ENCODE measurements at places on chromosomes 7 and 10.

DNA sequence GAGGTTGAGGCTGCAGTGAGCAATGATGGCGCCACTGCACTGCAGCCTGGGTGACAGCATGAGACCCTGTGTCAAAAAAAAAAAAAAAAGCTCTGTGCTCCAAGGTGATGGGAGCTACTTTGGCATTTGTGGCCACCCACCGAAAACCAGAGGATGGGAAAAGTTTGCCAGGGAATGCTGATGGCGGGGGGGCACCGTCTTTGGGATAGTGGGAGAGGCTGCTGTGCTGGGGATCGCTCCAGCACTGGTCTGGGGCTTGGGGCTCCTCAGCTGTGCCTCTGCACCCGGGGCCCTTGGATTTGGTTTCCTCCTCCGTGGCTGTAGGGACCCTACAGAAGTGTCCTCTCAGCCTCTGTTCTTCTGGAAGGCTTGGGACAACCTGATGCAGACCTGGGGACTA lies 11.7 kb upstream of the RAMP3 start:
- DNase-seq: no peak

GRCh38 chr7:44222776-44223261 lies 22.0 kb downstream of the YKT6 start:
- no peak for DNase-seq

DNA sequence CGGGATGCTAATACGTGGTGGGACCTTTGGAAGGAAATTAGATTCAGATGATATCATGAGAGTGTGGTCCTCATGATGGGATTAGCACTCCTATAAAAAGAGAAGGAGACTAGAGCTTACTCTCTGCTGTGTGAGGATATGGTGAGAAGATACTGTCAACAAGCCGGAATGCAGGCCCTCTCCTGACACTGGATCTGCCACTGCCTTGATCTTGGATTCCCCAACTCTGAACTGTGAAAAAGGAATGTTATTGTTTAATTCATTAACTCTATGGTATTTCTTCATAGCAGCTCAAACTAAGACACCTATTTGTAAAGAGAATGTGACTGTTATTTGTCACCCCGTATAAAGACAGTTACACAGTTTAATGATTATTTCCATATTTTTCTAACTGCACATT lies 1227.5 kb upstream of the C7orf33 start:
- DNase-seq: no peak

GRCh38 chr10:4338768-4339167 lies 487.2 kb upstream of the AKR1E2 start:
- no peak for DNase-seq

- no peak for DNase-seq
These were observed 215.9 kb downstream of the RAB11FIP2 start for GRCh38 chr10:117830787-117831212.

- no peak for DNase-seq
These were observed 27.5 kb downstream of the XPNPEP1 start for GRCh38 chr10:109895848-109896247.

GRCh38 chr10:98349508-98349922 lies 65.5 kb downstream of the PYROXD2 start:
- DNase-seq: peak; percentile 99

- no peak for DNase-seq
These were observed 33.3 kb upstream of the OTUD1 start for GRCh38 chr10:23405540-23405939.

GRCh38 chr10:110208614-110209453 lies 1.4 kb downstream of the MXI1 start:
- no peak for DNase-seq

- DNase-seq: no peak
These were observed 285.0 kb upstream of the ZMIZ1 start for GRCh38 chr10:78783753-78784152.

DNA sequence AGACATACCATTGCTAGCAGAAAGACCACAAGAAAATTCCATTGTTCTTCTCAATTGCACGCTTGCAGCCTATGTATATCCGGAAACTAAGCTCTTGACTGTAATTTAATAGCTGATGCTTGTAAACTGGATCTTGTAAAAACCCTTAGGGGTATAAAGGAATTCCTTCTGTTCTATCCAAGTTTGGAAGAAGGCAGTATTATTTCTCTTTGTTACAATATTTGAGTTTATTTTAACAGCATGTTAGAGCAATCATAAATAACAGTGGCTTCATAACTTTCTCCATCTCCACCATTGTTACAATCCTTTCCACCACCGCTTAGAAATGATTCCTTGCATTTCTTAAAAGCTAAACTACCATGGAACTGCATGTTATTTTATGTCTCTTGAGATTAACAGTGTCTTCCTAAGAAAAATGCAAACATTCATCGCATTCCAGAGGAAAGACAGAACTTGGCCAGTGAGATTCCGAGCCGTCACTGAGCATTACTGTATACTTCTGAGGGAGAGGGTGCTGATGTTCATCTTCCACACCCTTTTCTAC lies 92.5 kb downstream of the TRIL start:
- DNase-seq: no peak

DNA sequence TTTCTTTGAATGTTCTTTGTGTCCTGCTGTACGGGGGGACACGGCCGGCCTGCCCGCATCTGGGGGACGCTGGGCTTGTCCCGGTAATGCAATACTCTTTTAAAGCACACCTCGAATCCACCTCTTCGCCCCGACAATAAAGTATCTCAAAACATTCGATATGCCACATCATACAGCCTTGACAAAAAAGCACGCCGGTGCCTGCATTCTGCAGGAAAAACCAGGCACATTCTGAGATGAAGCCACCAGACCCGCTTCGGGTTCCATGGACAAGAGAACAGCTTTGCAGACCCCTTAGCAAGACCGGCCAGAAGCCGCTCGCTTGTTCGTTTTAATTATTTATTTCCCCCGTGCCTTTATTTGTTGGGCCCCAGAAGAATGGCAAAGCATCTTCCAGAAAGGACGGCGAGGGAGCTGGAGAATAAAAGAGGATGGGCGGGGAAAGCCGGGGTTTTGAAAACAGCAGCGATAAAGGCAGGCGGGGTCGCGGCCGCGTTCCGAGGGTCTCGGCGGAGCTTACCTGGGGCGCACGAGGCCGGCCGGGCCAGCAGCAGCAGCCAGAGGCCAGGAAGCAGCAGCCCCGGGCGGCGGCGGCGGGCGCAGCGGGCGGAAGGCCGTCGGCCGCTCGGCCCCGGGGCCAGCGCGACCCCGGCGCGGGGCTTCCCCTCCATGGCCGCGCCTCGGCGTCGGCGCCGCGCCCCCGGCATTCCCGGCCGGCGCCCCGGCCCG lies 462 bp downstream of the KIAA1549 start:
- DNase-seq: no peak

DNA sequence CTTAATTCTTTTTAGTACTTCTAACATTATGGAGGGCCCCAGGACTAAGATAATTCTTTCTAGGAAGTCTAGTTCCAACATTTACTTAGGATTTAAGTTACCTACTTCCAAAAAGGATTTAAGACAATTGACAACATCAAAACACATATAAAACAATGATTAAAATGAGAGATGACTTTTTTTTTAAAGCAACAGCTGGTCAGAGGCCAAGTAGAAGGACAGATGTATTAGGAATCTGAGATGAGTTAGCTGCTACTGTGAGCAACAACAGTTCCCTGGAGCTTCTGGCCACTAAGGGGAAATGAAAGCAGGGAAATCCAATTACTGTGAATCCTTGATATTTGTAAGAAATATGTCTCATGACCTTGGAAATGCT lies 222.3 kb downstream of the PHTF2 start:
- DNase-seq: no peak

GRCh38 chr7:155750255-155751125 lies 61.8 kb downstream of the SHH start:
- DNase-seq: no peak

DNA sequence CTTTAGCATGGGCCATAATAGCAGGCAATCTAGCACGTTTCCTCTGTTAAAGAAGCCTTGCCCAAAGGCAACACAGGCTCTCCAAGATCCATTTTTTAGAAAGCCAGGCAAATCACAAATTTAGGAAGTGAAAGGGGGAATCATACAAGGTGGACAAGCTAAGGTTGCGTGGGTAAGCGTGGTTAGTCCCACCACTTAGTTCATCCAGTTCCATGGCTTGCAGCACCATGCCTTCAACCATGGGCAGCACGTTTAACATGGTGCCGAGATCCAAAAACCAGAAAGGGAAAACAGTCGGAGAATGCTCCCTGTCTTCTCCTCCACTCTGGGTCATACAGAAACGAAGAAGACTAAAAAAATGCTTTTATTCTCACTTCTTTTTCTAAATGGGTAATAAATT lies 234.4 kb upstream of the IMMP2L start:
- no peak for DNase-seq

GRCh38 chr10:14761372-14761771 lies 13.3 kb downstream of the FAM107B start:
- no peak for DNase-seq

- DNase-seq: no peak
These were observed 130.5 kb downstream of the LHPP start for GRCh38 chr10:124592101-124592500.

GRCh38 chr7:15891151-15891881 lies 204.8 kb upstream of the MEOX2 start:
- no peak for DNase-seq

DNA sequence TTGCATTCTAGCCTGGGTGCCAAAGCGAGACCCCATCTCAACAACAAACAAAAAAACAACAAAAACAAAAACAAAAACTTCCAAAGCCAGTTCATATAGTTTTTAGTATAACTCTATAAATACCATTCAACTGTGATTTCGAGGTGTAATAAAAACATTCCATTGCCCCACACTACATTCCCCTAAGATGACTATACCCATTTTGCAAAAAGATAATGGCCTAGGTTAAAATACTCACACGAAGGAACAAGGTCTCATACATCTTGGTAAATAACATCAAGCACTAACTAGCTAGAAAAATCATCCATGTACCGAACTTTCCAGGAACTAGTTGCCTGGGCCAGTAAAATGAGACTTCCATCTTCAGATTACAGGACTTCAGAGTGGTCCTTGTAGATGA lies 55.4 kb downstream of the GLI3 start:
- no peak for DNase-seq

DNA sequence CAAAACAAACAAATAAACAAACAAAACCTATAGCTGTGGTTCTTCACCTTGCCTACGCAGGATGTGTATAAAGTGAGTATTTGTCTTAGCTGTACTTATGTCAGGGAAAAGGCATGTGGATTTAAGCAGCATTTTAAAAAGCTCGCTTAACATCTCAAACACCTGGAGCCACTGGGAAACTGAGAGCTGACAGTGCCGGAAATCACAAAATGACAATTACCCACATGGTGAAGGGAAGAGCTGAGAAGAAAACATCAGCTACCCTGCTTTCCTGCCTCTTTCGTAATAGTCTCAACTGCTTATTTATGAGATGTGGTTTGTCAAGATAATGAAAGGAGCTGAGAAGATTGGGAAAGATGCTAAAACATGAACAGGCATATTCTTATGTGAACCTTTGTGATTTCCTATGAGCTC lies 31.1 kb upstream of the MSMB start:
- DNase-seq: no peak

GRCh38 chr7:48011951-48012350 lies 17.0 kb downstream of the SUN3 start:
- DNase-seq: no peak

GRCh38 chr7:67008260-67008659 lies 11.6 kb downstream of the TYW1 start:
- no peak for DNase-seq

GRCh38 chr7:118182593-118183427 lies 1.2 kb upstream of the LSM8 start:
- no peak for DNase-seq

DNA sequence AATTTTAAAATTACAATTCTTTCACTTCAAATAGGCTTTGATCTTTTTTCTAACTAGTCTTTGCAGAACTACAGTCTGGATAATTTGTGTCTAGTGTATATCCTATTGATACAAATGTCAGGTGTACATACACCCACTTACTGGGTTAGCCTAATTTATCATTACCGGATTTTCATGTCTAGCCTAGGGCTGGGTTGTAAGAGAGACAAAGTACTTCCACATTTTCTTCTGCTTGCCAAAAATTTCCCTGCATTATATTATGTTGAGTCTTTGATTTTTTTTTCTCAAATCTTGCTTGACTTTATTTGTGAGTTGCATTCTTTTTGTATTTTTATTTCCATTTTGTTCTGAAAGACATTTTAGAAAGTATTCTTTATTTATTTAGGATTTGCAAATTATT lies 284.8 kb upstream of the FZD8 start:
- no peak for DNase-seq

DNA sequence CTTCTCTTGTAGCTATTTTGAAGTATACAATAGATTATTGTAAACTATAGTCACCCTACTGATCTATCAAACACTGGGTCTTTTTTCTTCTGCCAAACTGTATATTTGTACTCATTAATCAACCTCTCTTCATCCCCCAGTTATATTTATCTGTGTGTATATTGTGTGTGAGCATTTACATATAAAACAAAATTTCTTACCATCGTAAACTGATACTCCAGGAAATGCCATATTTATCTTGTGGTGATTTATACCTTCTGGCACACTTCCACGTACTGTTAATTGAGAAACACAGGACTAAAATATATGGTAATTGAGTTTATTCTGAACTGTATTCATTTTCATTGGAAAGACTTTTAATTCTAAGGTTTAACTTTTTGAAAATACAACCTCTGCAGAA lies 18.9 kb downstream of the ANLN start:
- no peak for DNase-seq

- DNase-seq: no peak
These were observed 41.4 kb upstream of the GHITM start for GRCh38 chr10:84097787-84098353.

DNA sequence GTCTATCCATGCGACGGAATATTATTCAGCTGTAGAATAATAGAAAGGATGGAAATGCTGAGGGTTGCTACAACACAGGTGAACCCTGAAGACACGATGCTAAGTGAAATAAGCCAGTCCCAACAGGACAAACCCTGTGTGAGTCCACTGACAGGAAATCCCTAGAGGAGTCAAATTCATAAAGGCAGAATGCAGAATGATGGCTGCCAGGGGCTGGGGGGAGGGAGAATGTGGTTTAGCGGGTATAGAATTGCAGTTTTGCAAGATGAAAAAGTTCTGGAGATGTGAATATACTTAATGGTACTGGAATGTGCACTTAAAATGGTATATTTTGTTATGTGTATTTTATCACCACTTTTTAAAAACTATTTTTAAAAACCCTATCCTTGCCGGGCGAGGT lies 36.9 kb upstream of the DOCK1 start:
- no peak for DNase-seq

Data from AG09319 (cell line).